ENCODE measurements at places on chromosomes 12 and 14.

DNA sequence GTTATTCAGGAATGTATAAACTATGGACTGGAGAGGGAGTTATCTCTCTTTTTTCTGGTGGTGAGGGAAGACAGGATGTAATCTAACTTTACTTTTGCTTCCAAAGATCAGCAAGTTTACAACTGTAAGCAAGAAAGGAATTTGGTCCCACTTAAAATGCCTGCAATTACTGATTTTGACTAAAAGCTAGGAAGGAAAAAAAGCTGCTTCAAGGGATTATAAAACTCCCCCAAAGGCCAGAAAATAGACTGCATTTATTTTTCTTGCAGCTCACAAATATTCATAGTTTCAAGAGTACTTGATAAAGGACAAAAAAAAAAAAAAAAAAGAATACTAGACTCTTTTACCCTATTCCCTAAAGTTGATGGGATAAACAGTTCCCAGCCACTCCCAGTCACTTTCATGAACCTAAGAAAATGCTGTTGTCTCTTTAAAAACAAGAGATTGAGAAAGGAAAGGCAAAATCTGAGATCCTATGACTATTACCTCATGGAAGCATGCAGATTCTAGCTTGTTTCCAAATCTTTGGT is 128.7 kb upstream of the BMP4 start:
- no peak for DNase-seq

DNA sequence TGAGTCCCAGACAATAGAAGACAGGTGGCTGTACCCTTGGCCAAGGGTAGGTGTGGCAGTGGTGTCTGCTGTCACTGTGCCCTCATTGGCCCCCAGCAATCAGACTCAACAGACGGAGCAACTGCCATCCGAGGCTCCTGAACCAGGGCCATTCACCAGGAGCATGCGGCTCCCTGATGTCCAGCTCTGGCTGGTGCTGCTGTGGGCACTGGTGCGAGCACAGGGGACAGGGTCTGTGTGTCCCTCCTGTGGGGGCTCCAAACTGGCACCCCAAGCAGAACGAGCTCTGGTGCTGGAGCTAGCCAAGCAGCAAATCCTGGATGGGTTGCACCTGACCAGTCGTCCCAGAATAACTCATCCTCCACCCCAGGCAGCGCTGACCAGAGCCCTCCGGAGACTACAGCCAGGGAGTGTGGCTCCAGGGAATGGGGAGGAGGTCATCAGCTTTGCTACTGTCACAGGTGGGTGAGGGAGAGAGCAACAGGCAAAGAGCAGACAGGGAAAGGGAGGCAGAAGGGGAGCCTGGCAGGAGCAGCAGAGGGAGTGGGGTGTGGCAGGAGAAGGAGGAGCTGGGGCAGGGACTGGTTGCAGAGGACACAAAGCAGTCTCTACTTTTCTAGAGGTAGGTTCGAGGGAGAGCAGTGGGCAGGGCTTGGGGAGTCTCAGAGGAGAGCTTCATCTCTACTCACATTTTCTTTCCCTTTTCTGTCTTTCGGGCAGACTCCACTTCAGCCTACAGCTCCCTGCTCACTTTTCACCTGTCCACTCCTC is 452 bp downstream of the INHBE start:
- DNase-seq, result no peak

- DNase-seq, result no peak
Observed at GRCh38 chr12:26843311-26843710, 10.3 kb upstream of the ITPR2 start.

- no peak for DNase-seq
Observed at GRCh38 chr14:64401949-64402348, 13.8 kb downstream of the MTHFD1 start.

GRCh38 chr12:102408487-102409297 is 71.7 kb downstream of the IGF1 start:
- no peak for DNase-seq

- no peak for DNase-seq
Observed at GRCh38 chr12:117453961-117454360, 92.5 kb upstream of the NOS1 start.

- no peak for DNase-seq
Observed at GRCh38 chr12:106287364-106287763, 15.2 kb upstream of the TCP11L2 start.

- no peak for DNase-seq
Observed at GRCh38 chr14:68796418-68797101, 3.7 kb upstream of the ZFP36L1 start.

GRCh38 chr14:65287264-65288131 is 125.0 kb upstream of the FUT8 start:
- DNase-seq, result no peak

GRCh38 chr14:56004786-56005185 is 113.4 kb upstream of the PELI2 start:
- DNase-seq, result no peak

DNA sequence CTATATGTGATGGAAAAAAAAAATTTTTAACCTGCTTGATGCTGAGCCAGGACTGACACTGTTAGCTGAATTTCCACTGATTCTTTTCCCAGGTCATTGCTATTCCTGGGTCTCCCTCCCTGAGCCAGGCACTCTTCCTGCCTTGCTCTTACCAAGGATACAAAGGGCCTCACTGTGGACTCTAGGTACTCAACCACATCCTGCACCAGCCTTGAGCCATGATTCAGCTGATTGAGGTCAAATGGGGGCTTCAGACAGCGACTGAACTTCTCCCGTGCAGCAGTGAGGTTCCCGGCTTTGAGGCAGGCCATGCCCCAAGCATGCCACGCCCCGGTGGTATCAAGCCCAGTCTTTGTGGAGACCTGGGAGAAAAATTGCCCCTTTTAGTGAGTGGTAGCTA is 54.3 kb downstream of the ZFYVE26 start:
- DNase-seq, result no peak

- DNase-seq, result no peak
Observed at GRCh38 chr12:121209221-121209620, 708 bp upstream of the P2RX4 start.

- DNase-seq, result no peak
Observed at GRCh38 chr14:94930690-94931089, 160.8 kb upstream of the GSC start.

DNA sequence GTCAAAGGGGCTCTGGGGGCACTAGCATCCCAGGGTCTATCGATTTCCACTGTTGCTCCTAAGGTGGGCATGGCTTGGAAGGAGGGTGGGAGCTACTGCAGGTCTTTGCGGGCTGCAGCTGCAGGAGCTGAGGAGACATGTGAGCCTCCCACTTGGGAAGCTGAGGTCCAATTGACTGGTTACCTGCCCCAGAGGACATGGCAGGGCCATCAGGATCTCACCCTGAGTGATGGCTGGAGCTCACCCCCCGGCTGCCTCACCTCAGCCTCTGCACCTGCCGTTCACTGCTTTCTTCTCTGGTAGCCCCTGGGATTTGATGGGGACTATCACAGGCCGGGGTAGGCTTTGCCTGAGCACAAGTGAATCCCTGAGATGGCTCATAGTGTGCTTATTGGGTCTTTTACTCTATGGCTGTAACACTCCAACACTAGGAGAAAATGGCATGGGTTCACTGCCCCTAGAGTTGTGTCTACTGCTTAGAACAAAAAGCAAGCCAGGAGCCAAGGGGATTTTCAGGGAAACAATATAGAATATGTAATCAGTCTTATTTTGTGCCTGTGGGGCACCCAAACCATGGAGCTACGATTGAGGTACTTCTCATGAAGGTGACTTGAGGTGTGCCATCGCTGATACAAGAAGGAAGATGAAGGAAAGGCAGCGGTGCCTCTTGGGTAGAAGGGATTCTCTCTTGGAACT is 3.2 kb upstream of the KRT4 start:
- DNase-seq, result no peak

DNA sequence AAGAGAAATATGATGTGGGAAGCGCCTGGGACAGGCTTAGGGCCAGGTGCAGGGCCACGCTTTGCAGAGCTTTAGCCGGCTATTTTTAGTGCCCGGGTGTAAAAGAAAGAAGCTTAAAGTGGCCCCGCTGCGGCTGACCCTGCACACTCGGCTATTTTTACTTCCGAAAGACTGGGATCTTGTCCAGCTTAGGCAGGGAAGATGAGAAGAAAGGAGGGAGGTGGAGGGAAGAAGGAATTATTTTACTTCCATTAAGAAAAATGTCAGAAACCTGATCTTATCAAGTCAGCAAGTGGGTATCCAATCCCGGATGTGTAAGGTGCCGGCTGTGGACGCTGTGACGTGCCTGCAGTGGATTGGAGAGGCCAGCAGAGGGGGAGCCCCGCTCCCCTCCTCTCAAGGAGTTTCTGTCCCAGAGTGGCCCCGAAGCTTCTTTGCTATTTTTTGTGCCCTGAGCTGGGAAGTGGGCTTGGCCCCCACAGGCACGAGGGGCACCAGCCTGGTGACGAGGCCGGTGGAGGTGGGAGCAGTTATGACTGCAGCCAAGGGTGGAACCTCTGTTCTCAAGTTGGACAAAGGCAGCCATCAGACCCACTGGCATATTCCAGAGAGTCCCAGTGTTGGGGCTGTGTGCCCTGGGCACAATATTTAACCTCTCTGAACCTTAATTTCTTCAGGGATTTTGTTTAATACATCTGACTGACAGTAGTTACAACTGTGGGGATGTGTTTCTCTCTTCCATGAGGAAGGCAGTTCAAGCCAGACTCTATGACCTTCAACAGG is 97.7 kb downstream of the ESRRB start:
- DNase-seq, result no peak

- no peak for DNase-seq
Observed at GRCh38 chr14:60241091-60241490, 7.9 kb upstream of the PPM1A start.

- DNase-seq, result no peak
Observed at GRCh38 chr12:131060011-131060703, 106.5 kb downstream of the ADGRD1 start.

DNA sequence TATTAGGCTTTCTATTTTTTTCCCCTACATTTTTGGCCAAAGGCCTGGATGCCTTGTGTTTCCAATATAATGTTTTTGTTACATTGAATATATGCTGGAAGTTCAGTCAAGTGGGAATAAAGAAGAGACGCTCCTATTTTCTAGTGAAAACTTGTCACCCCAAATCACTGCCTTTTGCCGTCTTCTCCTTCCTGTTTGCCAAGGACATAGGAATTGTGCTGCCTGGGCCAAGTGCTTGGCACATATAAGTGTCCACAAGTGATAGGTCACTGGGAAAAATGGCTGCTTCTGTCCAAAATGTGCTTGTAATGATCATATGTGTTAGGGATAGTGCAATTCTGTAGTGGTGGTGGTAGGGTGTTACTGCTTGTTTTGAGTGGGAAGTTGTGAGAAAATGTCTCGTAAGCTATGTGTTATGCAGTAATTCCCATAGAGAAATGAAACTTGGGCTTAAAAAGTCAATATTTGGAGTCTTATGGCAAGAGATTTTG is 11.6 kb upstream of the KCNJ8 start:
- no peak for DNase-seq

- no peak for DNase-seq
Observed at GRCh38 chr12:49800421-49801140, 27.6 kb downstream of the NCKAP5L start.

- no peak for DNase-seq
Observed at GRCh38 chr12:108126990-108127501, 2.0 kb upstream of the WSCD2 start.

- DNase-seq, result no peak
Observed at GRCh38 chr12:5733916-5734315, 211.1 kb downstream of the ANO2 start.

GRCh38 chr14:20184181-20184580 is 6.5 kb upstream of the OR11G2 start:
- DNase-seq, result no peak
